Adrenal gland (tissue), 19 donors: ENCODE measurements at places on chromosomes 11 and 22. TPM values are rescaled to one million over a fixed set of nuclear protein-coding genes. Genes with fewer than 3 reads are reported as not detected.

The MMP1 gene
- polyA plus RNA-seq: not detected

The LRRN4CL gene
- polyA plus RNA-seq: 9.3 TPM

DNA sequence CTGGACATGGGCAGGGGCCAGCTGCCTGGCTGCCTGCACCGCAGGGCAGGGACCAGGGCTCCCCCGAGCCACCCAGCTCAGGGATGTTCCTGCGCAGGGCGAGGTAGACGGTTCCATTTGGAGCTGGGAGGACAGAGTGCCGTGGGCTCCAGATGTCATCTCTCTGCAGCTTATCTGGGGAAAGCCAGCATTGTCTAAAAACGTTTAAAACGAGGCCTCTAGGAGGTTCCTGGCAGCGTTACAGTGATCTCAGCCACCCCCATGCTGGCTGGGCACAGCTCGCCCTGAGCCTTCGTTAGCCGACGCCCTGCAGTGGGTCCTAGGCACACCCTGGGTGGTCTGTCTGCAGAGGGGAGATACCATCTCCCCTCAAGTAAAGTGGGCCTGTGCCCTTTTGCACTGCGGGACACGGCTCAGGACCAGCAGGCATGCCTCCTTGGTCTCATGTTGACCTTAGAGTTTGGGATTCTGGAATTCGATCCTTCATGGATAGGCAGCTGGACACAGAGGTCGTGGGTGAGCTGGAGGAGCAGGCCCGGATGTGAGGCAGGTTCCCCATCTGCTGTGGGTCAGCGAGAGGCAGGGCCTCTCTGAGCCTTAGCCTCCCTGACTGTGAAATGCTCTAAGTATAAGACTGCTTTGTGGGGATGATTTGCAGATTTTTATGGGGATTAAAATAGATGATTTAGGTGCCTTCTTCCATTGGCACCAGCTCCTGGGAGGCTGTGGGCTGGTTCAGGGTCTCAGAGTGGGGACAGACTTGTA lies 14.1 kb downstream of the SYNGR1 start:
- no peak for DNase-seq

DNA sequence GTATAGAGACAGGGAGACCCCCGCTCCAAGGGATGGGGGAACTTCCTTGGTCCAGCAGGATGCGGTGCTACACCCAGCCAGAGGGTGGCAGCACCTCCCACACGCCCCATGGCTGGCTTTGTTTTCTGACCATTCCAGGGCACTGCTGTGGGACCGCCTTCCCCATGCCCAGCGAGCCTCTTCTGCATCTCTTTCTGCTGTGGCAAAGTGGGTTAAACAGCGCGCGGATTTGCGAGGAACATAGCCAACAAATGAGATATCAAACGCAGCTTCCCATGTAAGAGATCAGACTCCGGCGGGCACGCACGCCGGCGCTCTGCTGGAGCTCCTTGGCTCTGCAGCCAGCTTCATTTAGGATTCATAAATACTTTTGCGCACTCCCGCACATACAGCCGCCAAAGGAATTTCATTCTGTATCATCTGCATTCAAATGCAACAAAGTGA lies 485.8 kb upstream of the CADM1 start:
- no peak for DNase-seq
